Urinary bladder (tissue), 4 donors: ENCODE measurements at places on chromosomes 12 and 14. TPM values are rescaled to one million over a fixed set of nuclear protein-coding genes. Genes with fewer than 3 reads are reported as not detected.
A peak's percentile ranks its signal among the peaks of the same experiment; 100 is the strongest.

Gene ZDHHC22
- 0.01 TPM for polyA plus RNA-seq

GRCh38 chr14:38409071-38409705 is 153.3 kb upstream of the CLEC14A start:
- DNase-seq, result no peak

DNA sequence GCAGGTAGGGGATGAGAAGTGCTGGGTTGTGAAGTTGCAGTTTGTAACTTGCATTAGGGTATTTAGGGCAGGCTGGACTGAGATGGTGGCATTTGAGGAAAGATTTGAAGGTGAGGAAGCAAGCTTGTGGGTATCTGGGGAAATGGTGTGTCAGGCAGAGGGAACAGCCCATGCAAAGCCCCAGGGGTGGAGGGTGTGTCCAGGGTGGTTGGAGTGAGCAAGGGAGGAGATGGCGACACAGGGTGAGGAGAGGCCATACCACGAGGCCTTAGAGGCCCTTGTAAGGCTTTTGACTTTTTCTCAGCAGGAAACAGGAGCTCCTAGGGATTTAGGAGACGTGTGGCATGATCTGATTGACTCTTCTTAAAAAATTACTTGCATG is 136.9 kb downstream of the NUAK1 start:
- no peak for DNase-seq

DNA sequence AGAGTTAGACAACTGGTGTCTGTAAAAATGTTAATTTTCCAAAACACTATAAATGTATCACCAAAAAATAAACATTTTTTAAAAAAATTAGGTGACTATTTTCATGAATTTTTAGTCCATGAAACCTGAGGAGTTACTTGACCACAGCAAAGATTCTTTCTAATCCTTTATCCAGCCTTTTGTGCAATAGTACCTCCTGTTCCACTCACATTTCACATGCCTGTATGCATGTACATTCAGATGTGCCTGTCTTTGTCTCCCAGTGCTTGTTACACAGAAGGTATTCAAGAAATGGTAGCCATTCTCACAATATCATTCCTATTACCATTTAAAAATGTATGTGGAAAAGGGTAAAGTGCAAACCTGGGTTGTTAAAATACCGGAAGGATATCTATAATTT is 857.0 kb downstream of the DIO2 start:
- DNase-seq, result no peak

Gene RNASE3
- not detected for polyA plus RNA-seq

DNA sequence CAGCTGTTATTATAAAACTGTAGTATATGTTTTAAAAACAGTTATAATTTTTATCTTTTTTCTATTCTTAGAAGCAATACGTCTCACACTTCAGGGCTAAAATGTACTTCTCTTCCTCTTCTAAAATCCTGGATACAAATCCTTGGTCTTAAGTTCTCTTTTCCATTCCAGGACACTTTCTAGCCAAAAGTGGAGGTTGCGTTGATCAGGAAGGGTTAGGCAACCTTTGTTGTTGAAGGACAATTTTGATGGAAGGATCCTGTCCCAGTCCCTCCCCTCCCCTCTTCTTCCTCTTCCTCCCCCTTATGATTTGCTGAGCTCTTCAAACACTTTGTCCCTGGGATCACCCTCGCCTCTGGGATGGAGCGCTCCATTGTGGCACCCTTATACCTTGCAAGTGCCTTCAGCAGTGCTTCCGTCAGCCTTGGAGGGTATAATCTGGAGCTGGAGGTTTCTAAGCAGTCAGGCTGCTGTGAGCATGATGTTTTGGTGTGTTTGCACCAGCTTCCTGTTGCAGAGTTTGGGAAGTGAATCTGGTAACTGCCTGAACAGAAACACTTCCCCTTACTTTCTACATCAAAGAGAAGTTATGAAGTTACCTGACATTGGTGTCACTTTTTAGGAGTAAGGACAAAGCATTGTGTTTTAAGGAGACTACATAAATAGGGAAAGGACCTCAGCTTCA is 87.4 kb upstream of the SLC38A2 start:
- DNase-seq, result no peak

DNA sequence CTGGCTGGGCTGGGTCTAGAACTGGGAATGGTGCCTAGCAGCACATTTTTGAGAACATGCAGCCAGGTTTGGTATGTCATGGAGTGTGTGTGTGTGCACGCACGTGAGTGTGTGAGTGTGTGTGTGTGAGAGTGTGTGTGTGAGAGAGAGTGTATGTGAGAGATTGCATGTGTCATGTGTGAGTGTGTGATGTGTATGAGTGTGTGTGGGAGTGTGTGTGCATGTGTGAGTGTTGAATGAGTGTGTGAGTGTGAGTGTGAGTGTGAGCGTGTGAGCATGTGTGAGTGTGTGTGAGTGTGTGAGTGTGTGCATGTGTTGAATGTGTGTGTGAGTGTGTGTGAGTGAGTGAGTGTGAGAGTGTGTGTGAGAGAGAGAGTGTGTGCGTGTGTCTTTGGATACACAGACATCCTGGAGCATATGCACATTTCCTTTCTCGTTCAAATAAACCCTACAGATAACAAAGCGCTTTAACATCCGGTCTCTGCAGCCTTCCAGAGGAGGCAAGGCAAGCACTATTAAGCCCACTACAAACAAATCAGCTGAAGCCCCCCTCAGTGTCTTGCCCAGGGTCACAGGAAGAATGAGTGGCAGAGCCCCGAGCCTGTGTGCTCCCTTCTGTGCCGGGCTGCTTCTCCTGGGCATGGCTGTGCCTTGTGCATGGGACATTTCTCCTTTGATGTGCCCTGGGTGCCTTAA is 108.7 kb upstream of the ETV6 start:
- no peak for DNase-seq

Gene NPAS3
- polyA plus RNA-seq, result 1.0 TPM

- no peak for DNase-seq
Observed at GRCh38 chr12:119601877-119602733, 8.5 kb downstream of the TMEM233 start.

Gene BATF
- 8.9 TPM for polyA plus RNA-seq

Gene HSPB8
- polyA plus RNA-seq, result 601 TPM

DNA sequence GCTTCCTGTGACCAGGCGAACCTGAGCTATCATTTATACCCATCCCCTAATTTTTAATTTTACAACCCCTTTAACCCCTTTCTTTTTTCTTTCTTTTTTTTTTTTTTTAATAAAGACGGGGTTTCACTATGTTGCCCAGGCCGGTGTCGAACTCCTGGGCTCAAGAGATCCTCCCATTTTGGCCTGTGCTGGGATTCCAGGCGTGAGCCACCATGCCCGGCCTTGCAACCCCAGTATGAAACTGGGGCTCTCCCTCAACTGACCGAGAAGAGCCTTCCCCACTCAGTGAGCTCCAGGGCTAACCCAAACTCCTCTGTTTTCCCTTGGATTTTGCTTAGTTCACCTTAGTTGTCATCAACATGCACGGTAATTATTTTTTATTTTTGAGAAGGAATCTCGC is 992 bp downstream of the CPSF2 start:
- DNase-seq, result no peak

GRCh38 chr12:109309381-109310246 is 530 bp upstream of the FOXN4 start:
- no peak for DNase-seq

DNA sequence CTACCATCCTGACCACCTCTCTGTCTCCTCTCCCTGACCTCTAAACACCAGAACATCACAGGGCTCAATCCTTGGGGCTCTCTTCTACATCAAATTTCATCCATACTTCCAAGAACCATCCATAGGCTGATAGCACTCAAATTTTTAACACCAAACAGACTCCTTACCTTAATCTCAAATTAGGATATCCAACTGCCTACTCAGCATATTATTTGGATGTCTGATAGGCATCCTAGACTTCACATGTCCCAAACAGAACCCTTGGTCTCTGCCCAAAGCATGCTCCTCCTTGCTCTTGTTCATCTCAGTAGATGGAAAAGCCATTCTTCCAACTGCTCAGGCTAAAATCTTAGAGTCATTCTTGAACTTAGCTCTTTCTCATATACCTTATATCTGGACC is 91.3 kb downstream of the GALC start:
- no peak for DNase-seq

DNA sequence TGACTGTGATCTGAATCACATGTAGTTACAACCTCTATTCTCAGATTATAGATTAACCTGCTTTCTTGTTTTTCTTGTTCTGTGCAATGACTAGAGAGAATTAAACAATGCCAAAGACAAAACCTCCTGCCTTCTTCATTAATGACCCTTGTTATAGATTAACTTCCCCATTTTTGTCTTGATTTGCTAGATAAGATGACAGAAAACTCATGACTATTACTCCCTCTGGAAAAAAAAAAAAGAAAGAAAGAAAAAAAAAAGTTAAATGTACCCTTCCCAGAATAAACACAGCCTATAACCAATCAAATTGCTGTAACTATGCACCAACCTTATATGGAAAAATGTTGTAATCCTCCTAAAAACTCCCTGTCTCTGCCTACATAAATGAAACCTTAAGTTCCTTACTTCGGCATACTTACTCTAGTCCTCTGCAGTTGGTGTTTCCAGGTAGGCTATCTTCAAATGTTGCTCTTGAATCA is 41.1 kb upstream of the PCED1B start:
- DNase-seq, result peak; percentile 68
